Activated T-helper 1 cell treated with anti-CD3 and anti-CD28 coated beads, Interleukin-2, amount 50 U/mL, for 16 hours (primary cell): ENCODE measurements at places on chromosomes 2 and 18.

GRCh38 chr2:110748489-110748867 lies 16.1 kb downstream of the ACOXL start:
- no peak for DNase-seq

DNA sequence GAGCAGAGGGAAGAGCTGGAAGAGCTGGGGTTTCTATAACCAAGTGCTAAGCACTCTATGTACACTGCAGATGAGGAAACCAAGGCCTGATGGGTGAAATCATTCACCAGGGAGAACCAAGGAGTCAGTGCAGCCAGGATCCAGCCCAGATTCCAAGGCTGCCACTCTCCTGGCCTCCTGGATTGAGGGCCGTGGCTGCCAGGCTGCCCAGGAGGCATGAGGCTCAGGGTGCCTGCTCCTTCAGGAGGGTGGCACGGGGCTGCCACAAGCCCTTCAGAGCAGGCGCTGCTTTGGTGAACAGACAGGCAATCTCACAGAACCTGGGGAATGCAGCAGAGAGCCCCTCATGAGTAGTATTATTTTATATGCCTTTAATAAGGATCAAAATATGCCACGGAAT lies 293.7 kb upstream of the HDAC4 start:
- no peak for DNase-seq

- DNase-seq: no peak
Measured at GRCh38 chr2:28904802-28905457, 10.5 kb downstream of the WDR43 start.

- DNase-seq: no peak
Measured at GRCh38 chr2:128187032-128187654, 96.1 kb downstream of the UGGT1 start.

GRCh38 chr2:104406261-104406726 lies 447.6 kb upstream of the POU3F3 start:
- DNase-seq: no peak
